ENCODE measurements at places on chromosomes 11 and 22.

DNA sequence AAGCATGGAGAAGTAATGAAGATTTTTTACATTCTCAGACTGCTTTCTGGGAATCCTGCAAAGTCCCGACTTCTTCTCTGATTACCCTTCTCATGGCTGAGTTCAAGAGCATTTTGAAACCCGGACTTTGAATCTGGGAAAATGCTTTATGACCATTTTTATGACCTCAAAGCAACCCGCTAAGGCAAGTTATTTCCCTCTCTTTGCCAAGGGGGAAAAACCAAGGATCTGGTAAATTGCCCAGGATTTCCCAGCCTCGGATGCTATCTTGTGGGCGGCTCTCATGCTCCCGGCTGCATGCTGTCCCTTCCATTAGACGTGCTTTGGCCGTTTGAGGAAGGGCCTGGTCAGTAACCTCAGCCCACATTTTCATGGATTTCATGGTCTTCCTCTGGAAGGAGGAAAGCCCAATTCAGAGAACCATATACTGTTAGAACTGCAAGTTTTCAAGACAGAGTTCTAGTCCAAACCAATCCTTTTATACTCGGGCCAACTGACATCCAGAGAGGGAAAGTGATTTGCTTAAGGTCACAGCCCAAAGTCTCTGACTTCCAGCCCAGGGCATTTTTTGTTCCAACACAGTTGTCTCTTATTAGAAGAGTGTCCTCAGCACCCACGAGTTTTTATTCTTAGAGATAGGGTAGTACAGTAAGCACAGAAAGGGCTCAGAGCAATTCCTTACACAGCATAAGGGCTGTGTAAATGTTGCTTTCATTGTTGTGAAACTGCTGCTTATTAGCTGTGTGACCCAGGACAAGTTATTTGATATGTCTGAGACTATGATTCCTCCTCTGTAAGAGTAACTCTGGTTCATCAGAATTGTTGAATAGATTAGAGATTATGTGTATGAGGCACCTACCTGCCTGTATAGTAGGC lies 77.4 kb downstream of the NAV2 start:
- DNase-seq: no peak

DNA sequence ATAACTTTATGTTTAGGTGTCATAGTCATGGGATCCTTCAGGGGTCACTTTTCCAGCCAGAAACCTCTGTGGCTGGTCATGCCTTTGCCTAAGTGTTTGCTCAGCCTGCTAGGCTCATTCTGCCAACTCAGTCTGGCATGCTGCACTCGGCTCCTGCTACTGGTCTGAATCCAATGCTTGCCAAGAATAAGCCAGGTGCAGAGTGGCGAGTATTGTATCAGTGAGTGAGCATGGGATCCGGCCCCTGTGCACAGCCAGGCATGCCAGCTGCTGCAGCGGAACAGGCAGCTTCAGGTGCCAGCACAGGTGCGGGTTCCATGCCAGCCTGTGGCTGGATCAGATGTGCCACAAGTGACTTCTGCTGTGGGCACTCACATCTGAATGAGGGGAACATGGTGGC lies 1269.3 kb upstream of the CNTN5 start:
- no peak for DNase-seq

- DNase-seq: no peak
Measured at GRCh38 chr22:50174382-50175190, 4.1 kb downstream of the PANX2 start.

DNA sequence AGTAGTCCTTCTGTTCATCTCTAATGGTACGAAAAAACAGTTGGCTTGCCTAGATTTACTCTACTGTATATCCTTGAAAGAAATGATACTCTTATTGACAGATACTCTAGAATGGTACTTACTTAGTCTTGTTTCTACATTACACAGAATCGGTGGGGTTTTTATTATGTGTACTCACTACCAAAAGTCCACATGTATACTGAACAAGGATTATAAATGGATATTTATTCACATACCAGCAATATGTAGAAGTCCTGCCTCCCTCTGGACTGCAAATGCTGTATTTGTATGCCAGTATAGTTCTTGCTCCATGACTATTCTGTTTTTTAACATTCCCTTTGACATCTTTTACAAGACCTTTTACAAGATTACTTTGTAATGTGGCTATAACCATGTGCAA lies 13.9 kb downstream of the PCF11 start:
- no peak for DNase-seq

- no peak for DNase-seq
Measured at GRCh38 chr11:11481371-11481770, 128.3 kb upstream of the CSNK2A3 start.

GRCh38 chr22:49724893-49725489 lies 102.7 kb downstream of the BRD1 start:
- DNase-seq: peak; percentile 93

DNA sequence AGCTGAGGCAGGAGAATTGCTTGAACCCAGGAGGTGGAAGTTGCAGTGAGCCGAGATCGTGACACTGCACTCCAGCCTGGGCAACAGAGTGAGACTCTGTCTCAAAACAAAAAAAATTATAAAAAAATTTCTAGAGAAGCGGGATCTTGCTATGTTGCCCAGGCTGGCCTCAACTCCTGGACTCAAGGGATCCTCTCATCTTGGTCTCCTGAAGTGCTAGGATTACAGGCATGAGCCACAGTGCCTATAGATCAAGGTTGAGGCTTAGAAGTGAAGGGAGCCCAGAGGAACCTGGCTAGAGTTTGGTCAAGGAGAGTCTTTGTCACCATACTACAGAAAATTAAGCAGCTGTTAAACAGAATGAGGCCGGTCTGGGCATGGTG lies 1.4 kb upstream of the MCM5 start:
- no peak for DNase-seq

DNA sequence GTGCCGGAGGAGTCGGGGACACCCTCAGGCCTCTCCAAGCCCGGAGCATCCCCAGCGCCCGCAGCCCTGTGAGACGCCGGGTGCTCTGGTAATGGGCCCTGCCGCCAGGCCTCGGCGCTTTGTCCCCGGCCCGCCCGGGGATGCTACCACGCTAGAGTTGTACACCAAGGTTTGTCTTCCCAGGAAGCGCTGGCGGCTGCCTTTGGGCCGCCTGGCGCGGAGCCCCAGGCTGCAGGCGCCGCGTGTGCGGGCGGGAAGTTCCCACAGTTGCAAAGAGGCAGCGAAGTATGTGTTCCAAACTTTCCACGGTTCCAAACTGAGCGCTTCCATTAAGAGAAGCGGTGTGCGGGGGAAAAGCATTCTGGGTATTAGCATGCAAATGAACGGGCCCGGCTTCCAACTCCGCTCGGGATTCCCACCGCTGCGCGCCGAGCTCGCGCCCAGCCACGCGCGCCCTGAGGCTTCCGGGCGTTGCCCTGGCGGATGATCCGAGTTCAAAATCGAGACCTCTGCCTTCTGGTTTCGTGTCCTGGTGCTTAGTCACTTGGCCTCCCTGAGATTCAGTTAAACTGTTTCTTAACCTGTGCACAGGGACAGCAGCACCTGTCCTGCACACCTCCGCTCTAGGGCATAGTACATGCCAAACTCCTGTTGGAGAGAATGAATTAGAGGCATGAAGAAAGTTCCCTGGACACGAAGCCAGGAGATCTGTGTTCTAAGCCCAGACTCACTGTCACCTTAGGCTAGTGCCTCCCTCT lies 1.3 kb upstream of the PATZ1 start:
- peak; percentile 73 for DNase-seq

DNA sequence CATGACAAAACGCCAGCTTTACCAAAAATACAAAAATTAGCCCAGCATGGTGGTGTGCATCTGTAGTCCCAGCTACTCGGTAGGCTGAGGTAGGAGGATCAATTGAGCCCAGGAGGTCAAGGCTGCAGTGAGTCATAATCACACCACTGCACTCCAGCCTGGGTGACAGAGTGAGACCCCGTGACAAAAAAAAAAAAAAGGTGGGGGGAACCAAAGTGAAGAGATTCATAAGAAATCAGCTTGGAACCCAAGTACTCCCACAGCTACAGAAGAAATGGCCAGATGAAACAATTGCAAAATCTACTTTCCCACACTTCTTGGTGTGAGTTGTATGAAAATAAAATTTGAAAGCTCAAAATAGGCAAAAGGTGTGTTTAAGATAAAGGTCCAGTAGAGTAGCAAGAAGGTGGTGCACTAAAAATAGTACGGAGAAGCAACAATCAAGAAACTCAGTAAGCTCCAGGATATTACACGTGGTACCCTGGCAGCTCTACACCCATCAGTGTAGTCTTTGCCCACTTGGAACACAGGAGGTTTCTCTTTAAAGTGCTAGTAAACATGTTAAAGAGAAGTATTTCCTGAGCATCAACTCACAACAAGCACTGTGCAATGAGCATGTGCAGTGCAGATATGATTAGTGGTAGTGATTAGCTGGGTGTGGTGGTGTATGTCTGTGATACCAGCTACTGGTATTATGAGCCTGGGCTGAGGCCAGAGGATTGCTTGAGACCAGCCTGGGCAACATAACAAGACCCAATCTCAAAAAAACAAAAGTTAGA lies 5.3 kb downstream of the HARBI1 start:
- DNase-seq: no peak

DNA sequence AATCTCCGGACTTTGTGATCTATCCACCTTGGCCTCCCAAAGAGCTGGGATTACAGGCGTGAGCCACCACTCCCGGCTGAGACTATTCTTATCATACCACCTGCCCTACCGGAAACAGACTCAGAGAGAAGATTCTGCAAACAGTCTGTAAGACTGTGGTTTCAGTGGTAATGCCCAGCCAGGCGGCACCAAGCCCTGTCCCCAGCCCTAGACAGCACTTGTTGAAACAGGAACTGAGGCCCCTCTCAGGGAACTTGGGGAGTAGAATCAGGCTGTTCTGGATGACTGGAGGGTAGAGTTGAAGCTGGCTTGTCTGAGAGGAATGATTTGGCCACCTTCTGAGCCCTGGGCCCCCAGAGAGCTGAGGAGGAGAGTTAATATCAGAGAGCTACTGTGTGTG lies 1.3 kb upstream of the INSC start:
- no peak for DNase-seq

GRCh38 chr11:77661670-77662069 lies 24.1 kb upstream of the CLNS1A start:
- DNase-seq: no peak

DNA sequence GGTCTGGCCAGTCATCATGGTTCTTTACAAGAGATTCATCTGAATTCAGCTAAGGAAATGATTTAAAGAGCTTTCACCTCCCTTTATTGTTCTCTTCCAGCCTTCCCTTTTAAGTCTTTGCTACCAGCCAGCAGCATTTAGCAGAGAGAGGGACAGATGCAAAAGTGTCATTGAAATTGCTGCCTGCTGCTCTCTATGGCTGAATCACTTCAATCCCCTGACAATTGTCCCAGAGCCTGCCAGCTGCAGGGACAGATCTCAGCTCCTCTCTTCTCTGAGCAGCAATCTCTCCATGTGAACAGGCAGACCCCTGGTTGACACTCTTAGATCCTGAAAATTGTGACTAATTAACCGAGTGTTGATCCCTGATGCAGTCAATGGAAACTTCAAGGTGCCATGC lies 816.9 kb upstream of the CCDC90B start:
- no peak for DNase-seq

- no peak for DNase-seq
Measured at GRCh38 chr11:10050561-10050960, 243.5 kb downstream of the SBF2 start.

GRCh38 chr22:31556627-31557203 lies 60.4 kb downstream of the SFI1 start:
- peak; percentile 46 for DNase-seq

- DNase-seq: peak; percentile 81
Measured at GRCh38 chr11:77039491-77040400, 5.5 kb downstream of the B3GNT6 start.

GRCh38 chr22:31138126-31138525 lies 2.2 kb downstream of the PLA2G3 start:
- peak; percentile 26 for DNase-seq

DNA sequence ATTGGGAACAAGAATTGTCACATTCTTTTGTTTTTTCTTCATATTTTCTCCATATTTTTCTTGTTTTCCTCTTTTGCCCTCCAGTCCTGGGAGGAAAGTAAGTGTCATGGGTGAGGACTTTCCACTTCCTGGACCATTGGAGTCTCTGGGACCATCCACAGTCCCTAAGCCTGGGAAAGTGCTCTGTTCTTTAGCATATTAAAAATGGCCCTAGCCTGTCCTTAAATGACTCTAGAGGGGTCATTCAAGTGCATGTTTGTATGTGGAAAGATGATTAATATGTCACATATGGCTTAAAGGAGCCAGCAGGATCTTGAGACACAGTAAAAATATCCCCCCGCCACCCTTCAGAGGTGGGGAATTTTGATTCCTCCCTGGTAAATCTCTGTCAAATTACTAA lies 20.1 kb upstream of the SCGB1D1 start:
- DNase-seq: no peak

GRCh38 chr22:44133901-44134571 lies 46.7 kb upstream of the PARVG start:
- no peak for DNase-seq

- no peak for DNase-seq
Measured at GRCh38 chr11:45648931-45649330, 16.5 kb downstream of the CHST1 start.

DNA sequence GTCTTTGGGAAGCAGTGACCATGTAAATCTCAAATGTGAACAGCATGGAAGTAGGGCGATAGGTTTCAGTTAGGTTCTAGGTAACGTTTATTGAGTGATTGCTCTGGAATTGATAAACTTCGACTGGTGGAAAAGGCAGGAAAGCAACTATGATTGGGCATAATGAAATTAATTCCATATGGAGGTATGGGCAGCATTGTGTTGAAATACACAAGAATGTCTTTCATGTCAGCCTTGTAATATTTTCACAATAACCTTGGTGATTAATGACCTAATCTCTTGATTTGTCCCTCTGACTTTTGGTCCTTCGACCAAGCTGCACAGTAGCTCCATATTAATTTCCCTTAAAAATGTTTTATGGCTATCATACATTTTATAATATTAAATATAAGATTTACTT lies 2.8 kb downstream of the CEP57 start:
- DNase-seq: no peak

- no peak for DNase-seq
Measured at GRCh38 chr11:45405916-45406670, 120.0 kb upstream of the SYT13 start.

GRCh38 chr22:29200901-29201300 lies 4.8 kb upstream of the EMID1 start:
- no peak for DNase-seq

DNA sequence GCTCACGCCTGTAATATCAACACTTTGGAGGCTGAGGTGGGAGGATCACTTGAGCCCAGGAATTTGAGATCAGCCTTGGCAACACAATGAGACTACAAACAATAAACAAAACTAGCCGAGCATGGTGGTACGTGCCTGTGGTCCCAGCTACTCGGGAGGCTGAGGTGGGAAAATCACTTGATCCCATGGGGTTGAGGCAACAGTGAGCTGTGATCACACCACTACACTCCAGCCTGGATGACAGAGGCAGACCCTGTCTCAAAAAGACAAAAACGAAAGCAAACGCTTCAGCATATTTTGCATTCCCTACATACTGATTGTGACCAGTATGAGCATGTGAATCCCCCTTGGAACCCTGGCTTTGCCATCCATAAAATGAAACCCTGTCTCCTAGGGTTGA lies 33.9 kb upstream of the MN1 start:
- DNase-seq: no peak

- peak; percentile 46 for DNase-seq
Measured at GRCh38 chr11:15941206-15941770, 415.1 kb downstream of the SOX6 start.
